ENCODE measurements at places on chromosomes 1 and 21.

GRCh38 chr1:168789501-168789900, 60.5 kb upstream of the DPT start:
- DNase-seq: no peak

GRCh38 chr1:116203920-116204319, 92.7 kb downstream of the MAB21L3 start:
- no peak for DNase-seq

- DNase-seq: no peak
Observed at GRCh38 chr21:45222001-45222400, 65.7 kb downstream of the POFUT2 start.

- DNase-seq: no peak
Observed at GRCh38 chr1:81238129-81238528, 562.6 kb upstream of the ADGRL2 start.

- no peak for DNase-seq
Observed at GRCh38 chr21:46361935-46362334, 38.0 kb downstream of the PCNT start.

DNA sequence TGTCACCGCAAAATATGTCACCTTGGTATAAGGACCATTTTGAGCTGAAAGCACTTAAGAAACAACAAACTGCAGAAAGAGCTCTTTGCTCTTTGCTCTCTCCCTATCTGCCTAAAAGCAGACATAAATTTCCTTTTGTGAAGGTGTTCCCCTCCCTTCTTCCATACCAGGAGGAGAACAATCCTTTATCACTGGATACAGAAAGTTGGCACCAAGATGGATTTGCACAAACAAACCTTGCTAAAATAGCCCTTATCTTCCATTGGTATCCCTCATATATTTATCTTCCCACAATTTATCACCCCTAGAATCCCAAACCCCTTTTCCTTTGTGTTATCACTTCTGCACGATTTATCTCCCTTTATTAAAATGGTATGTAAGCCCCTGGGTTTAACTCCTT, 51.4 kb downstream of the DPYD start:
- DNase-seq: no peak

DNA sequence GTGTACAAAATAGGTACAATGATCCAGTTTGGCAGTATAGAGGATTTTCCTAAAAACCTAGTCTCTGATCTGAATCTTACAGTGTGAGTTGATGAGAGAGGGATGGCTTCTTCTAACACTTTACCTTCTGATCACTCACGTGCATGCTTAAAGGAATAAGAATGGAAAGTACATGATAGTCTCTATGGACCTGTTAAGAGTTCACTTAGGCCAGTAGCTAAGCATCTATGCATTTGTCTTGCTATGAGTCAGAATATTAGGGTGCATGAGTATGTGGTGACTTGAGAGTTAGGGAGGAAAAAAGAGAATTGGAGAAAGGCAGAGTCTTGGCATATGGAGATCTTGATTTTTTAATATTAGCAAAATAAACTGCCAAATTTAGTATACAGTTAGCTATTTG, 206.3 kb downstream of the COL11A1 start:
- DNase-seq: no peak

Measured in Peyer's patch (tissue), 4 donors.